ENCODE measurements at places on chromosomes 4 and X.
A peak's percentile ranks its signal among the peaks of the same experiment; 100 is the strongest.

GRCh38 chr4:101420661-101421060, 73.3 kb upstream of the PPP3CA start:
- no peak for DNase-seq

- DNase-seq = no peak
These were observed 39.0 kb downstream of the PTTG2 start for GRCh38 chr4:37999000-37999716.

DNA sequence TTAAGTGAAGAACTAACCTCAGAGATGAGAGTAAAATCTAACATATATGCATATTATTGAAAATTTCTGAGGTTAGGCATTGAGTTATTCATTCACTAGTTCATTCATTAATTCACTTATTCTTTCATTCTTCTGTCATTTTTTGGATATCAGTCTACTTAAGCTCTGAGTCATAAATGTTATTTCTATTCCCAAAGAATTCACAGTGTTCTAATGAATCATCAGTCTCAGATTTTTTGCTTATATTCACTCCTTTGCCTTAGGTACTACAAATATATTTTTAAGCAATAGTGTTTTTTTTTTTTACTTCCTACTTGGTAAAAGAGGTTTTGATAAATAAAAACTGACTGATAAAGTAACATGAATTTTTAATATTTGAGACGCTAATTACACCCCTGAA, 95.2 kb upstream of the DKK2 start:
- DNase-seq = no peak

GRCh38 chr4:87541521-87541920, 12.3 kb upstream of the SPARCL1 start:
- DNase-seq = no peak

- DNase-seq = no peak
These were observed 740.1 kb downstream of the KLHL13 start for GRCh38 chrX:117376460-117376859.

DNA sequence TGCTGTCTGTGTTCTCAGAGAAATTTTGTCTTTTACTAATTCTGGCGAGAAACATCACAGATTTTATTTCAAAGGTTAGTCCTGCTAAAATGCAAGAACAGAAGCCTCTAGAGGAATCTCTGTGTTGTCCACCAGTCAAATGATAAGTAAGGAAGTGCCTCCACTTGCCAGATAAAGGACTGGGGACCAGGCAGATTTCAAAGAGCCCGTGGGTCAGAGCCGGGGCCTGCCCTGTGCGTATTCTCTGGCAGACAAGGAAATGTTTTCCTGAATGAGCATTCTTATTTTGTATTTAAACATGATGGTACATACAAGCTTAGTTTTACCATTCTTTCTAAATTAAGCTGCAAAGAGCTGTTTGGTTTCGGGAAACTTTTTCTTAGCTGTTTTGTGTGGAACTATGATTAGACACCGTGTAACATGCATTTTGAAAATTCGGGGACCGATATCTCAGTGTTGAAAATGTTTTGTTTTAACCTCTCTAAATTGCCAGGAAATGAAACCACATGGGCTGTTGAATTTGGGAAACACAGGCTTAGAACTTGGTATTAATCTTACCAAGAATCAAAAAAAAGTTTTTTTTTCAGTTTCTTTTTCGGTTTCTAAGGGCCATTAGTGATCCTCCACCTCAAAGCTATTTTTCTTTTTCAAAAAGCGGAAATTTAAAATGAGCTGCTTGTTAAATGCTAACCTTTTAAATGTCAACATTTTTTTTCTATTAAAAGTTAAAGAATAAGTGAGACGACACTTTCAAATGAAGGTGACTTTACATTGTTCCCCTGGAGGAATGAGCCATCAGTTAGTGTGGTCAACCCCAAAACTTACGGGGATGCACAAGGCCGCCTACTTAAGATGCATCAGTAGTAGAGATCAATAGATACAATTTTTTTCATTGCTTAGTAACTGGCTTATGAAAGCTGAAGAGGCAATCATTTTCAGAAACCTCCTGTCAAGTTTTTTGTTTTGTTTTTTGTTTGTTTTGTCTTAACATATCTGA, 89.6 kb upstream of the MTM1 start:
- no peak for DNase-seq

- DNase-seq = no peak
These were observed at the start of gene MAGEA8 for GRCh38 chrX:149881081-149881711. Gene MAGEA8 (plus strand): TSS chrX:149881183. CDS start chrX:149884273, 3,090 bp downstream.

GRCh38 chr4:1754336-1754735, 33.0 kb downstream of the TACC3 start:
- DNase-seq = no peak

DNA sequence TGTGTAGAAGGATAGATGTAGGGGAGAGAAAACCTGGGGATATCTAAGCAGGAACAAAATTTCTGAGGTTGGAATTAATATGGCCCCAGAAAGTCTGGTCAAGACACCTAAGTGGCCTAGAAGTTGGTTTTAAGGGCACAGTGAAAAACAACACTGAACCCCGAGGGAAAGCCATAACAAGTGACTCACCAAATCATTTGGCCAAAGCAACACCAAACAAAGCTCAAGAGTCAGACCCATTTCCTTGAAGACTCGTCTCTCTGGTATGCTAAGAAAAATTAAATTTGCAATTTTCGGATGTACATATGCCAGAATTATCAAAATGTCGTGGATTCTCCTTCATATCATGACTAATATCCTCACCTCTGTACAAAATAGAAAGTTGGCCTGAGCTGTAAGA, 162.9 kb downstream of the SMIM20 start:
- DNase-seq = no peak

DNA sequence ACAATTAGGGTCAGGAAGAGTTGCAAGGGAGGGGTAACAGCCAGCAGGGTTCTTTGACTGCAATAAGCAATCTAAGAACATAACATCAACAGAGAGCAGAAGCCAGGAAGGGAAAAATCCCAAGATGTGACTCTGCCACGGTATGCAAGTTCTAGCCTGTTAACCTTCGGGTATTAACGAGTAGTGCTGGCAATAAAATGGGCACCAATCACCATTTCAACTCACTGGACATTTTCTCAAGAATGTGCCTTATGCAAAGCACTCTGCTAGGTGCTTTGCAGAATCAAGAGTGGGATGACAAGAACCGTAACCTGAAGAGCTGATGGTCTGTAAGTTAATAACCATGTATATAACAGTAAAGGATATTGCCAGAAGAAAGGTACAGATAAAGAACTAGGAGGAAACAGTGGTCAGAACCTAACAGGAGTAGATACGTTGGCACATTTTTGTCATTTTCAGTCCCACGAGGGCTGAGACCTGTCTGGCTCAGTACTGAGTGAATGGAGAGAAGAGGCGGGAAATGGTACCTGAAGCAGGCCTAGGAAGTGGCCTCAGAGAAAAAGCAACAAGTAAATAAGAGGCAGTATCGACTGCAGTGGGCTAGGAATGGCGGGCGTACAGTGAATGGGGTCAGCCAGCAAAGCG, 2.7 kb downstream of the ELOVL6 start:
- peak; percentile 62 for DNase-seq

- DNase-seq = peak; percentile 9
These were observed 113.0 kb upstream of the VAMP7 start for GRCh38 chrX:155767876-155768769.

GRCh38 chrX:48540480-48540879, 966 bp downstream of the TBC1D25 start:
- DNase-seq = no peak

DNA sequence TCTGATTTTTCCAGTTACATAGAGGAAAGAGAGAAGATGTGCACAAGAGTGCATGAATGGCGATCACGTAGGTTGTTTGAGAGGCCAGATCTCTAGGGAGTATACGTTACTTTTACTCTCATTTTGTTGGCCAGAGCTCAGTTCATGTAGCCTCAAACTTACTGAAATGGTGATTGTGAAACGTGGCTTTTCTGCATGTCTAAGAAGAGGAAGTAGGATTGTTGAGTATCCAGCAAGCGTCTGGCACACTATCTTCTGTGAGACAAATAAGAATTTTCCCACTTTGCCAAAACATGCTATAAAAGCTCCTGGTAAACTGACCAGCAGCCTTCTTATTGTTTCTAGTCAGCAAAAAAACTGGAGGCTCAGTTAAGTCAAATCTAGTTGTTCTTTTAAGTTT, 264.5 kb upstream of the EMCN start:
- DNase-seq = no peak

GRCh38 chr4:62226082-62226481, 1026.0 kb downstream of the ADGRL3 start:
- no peak for DNase-seq

DNA sequence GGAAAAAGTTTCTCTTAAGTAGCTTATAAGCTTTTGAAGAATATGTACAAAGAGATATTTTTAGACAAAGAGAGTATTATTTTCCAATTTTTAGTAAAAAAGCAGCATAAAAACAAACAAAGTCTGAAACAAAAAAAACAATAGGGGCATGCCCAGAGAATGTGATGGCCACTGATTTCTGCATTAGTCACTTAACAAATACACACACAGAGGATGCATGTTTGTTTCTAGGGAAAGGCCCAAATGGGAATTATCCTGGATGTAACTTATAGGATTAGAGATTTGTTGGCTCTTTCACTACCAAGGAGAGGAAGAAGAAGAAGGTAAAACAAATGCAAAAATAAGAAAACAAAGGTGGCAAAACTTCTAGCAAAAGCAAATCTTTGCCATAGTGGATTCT, 95.9 kb upstream of the SCOC start:
- no peak for DNase-seq

GRCh38 chr4:183962419-183962818, 57.3 kb downstream of the STOX2 start:
- DNase-seq = no peak

GRCh38 chrX:150873616-150874015, 24.9 kb downstream of the CD99L2 start:
- no peak for DNase-seq

DNA sequence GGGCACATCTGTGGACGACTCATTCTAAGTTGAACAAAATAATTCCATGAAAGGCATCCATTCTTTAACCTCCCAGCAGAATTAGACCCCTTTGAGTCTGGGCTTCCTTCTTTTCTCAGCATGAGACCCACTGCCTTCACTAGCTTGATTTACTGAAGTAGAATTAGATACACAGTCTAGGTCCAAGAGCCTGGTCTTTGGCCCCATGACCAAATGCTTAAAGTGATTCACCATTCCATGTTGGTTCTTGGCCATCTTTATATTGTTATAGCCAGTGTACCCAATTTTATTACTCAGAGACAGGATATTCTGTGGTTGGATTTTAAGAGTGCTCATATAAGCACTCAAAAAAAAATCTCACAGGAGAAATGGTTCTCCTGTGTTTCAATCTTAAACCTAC, 155.3 kb upstream of the GPC4 start:
- no peak for DNase-seq

DNA sequence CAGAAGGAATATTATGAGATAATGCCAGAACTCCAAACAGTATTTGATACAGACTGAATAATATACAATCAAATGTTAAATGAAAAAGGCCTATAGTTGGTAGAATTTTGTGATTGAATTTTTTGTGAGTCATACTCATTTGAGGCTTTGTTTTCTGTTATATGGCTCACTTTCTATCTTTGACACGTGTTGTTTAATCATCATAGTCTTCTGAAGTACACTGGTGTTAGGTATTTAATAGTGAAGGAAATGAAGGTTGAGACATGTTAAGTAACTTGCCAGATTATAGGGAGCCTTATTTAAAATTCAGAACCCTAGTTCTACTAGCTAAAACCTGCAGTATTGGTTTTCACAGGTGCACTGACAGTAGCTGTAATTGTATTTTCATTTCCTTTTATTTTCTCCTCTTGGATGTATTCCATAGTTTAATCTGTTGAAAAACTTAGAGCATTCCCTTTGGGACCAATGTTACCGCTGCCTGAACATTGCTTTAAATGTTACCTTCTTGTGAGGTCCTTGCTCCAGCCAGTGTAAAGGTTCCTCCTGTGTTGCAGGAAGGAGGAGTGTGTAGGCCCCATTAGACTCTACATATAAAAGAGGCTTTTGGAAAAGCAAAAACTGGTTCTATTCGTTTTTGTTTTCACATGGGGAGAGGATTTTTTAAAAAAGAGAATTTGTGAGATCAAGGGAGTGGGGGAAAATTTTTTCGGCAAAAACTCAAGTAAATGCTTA, 224.1 kb downstream of the ARHGAP10 start:
- DNase-seq = no peak

DNA sequence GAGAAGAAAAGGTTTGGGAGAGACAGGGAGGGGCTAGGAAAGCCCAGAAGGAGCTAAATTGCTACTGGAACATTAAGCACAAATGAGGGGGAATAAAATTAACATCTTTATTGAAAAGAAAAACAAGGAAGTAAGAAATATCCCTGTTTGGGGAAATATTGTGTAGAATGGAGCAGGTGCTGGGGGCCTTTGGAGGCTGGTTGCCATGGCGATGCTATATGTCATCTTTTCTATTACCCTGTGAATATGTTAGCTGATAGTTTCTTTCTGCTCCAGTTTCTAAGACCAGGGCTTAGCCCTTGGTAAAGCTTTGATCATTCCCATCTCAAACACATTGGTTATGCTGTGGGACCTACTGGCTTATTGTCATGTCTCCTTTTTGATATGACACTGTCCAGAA, 28.7 kb downstream of the TMEM31 start:
- no peak for DNase-seq

DNA sequence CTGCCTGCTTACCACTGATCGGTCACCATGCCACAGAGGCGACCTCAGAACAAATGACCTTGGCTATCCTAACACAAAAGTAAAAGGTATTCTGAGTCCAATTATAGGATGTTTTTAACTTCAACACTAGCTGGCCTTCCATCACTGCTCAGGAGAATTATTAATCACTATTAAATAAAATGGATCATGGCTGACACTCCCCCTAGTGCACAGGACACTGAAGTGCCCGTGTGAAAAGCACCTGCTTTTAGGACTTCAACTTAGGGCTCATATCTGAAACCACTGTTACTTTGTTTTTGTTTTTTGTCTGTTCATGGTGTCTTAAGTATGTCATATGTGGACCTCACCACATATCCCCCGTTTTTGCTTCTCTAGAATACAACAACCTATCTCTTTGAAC, 33.9 kb downstream of the STX18 start:
- no peak for DNase-seq

- peak; percentile 54 for DNase-seq
These were observed 654.3 kb upstream of the LCORL start for GRCh38 chr4:18675586-18676525.

DNA sequence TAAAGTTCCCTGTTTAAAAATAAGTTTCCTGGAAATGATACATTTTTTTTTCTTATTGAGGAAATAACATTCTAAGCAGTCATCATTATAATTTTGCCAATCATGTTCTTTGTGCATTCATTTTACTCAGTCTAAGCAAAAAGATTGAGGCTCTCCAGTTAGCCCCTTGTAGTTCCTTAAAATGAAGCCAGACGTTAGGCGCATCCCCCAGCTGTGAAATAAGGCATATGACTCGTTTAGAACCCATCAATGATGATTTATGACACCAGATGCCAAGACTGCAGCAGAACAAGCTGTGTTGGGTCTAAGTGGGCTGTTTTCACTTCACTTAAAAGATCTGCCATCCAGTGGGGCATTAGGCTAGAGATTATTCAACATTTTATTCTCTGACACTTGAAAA, 17.0 kb downstream of the PDGFC start:
- DNase-seq = no peak

Data from pons (tissue), 1 donor.